Right hindlimb (tissue), 1 donor: ENCODE measurements at places on chromosomes 5 and 9.

DNA sequence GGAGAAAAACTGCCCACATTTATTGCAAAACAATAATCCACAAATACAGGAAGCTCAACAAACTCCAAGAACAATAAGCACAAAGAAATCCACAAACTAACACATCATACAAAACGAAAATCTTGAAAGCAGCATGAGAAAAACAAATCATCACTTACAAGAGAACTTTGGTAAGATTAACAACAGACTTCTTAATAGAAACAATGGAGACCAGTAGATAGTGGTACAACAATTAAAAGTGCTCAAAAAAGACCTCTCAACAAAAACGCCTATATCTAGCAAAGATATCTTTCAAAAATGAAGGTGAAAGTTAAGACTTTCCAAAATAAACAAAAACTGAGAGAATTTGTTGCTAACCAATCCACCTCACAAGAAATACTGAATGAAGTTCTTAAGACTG, 38.4 kb downstream of the CDKL3 start:
- no peak for DNase-seq

GRCh38 chr9:35161713-35162604, at the start of gene UNC13B:
TSS of gene UNC13B (plus strand) at chr9:35162009. CDS start at chr9:35162284, 275 bp downstream.
- peak; percentile 94 for DNase-seq

- DNase-seq = no peak
These were observed 583.0 kb upstream of the WWC1 start for GRCh38 chr5:167708449-167708848.

DNA sequence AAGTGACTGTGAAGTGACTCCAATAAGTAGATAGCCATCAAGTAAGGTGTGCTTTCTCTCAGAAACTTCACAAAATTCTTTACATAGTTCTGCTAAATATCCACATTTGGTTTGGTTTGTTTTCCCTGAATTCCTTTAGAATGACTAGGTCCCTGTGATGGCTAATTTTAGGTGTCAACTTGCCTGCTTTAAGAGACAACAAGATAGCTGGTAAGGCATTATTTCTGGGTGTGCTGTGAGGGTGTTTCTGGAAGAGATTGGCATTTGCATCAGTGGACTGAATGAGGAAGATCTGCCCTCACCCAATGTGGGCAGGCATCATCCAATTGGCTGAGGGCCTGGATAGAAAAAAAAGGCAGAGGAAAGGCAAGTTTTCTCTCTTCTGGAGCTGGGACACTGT, 8.3 kb upstream of the PTBP3 start:
- DNase-seq = no peak

- no peak for DNase-seq
These were observed 15.7 kb downstream of the BDP1 start for GRCh38 chr5:71471193-71471592.

DNA sequence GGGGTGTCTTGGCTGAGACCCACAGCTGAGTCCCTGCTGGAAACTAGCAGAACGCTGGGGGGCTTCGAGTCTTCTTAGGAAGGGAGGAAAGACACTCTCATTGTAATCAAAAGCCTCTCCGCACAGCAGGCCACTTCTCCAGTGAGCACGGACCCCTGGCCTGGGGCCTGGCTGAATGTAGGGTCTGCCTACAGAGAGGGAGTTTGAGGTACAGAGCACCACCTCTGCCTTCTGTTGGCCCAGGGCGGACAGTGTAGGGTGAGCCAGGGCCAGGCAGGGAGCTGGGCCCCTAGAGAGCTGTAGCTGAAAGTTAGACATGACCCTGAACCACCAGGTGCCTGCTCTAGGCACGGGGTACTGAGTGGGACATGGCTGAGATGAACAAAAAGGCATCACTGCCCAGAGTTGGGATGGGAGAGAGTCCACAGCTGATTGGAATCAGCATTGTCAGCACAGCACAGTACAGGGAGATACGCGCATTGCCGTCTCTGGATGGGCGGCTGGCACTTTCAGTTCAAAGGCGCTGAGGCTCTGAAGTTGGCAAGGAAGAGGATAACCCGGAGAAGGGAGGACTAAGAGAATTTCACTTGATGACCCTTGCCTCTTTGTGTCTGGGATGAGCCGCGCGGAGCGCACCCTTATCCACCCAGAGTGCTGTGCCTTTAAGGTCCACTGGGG, 363 bp upstream of the SLC25A48 start:
- DNase-seq = peak; percentile 13

DNA sequence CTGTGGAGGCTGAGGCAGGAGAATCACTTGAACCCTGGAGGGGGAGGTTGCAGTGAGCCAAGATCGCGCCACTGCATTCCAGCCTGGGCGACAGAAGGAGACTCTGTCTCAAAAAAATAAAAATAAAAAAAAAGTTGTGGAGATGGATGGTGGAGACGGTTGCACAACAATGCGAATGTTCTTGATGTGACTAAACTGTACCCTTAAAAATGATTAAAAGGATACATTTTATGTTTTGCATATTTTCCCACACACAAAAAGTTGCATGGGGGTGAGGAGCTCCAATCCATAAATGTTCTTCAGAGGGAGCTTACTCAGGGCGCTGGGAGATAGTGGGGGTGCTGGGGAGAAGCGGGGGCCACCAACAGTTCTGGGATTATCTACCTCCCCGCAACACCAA, 43.8 kb upstream of the CDKN2AIPNL start:
- no peak for DNase-seq

GRCh38 chr9:114299286-114300152, 23.4 kb upstream of the ORM1 start:
- no peak for DNase-seq

GRCh38 chr5:20055301-20055700, 67.3 kb upstream of the CDH18 start:
- no peak for DNase-seq

GRCh38 chr9:74942801-74943200, 9.9 kb downstream of the C9orf40 start:
- no peak for DNase-seq

GRCh38 chr5:53631251-53631650, 70.8 kb downstream of the NDUFS4 start:
- DNase-seq = no peak

GRCh38 chr9:126471084-126471624, 142.6 kb upstream of the LMX1B start:
- peak; percentile 69 for DNase-seq

DNA sequence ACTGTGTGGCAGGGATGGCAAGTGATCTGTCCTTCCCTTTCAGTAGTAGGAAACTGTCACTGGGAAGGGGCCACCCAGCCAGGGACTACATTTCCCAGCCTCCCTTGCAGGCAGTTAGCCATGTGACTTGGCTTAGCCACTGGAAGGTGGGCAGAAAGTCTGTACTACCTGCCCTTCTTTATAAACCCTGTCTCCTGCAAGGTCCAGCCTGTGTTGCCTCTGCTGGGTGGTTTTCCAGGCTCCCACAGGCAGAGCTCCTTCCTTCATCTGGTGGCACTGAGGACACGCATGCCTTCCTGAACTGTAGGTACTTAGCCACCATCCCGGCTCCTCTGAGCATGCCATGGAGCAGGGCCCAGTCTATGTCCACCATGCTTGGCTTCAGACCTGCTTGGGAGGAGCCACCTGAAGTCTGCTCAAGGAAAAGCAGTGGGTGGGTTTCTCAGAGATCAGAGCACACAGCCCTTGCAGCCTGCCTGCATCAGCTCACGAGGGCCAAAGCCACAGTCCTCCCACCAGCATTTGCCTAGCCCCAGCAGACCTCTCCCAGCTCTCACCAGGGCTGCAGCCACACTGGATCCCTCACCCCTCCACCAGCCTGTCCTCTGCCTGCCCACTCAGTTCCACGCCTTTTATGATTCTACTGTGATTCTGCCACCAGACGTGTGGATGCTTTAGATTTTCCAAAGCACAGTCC, 16.7 kb upstream of the SLC25A51 start:
- peak; percentile 32 for DNase-seq

- DNase-seq = no peak
These were observed 313.4 kb downstream of the CDH12 start for GRCh38 chr5:22539762-22540161.

- DNase-seq = peak; percentile 43
These were observed 37.7 kb upstream of the PAPPA start for GRCh38 chr9:116115761-116116353.

- DNase-seq = no peak
These were observed 82.5 kb downstream of the SPRY4 start for GRCh38 chr5:142242272-142242671.

DNA sequence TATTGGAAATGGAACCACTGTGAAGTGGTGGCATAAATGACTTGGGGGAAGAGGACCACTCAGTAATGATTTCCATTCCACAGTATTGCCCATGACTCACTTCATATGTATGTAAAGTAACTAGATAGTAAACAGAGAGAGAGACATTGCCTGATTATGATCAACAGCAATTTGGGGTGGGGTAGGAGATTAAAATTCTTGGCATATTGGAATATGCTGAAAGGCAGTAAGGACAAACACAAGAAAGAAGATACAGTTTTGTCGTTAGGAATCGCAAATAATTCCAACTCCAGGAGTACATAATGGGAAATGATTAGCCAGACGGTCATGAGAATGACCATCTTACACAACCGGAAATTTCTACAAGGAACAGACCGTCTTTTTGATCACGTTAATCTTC, 1.5 kb upstream of the HMGCS1 start:
- no peak for DNase-seq

DNA sequence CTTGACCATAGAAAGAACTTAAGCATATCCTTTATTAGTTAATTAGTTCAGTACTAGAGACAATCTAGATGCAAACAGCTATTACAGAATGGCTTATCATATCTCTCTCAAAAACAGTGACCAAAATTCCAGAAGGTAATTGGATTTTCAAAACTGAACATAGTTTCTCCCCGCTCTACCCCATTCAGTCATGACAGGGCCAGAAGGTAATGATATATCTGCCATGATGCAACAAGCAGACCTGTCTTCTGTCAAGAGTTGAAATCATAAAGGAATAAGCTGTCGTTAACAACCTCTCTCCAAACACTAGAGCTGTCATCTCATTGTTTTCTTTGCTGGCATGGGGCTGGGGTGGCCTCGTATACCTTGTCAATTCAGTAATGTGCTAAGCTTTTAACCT, 200.5 kb upstream of the POU5F2 start:
- DNase-seq = no peak

- no peak for DNase-seq
These were observed 86.0 kb downstream of the TARS1 start for GRCh38 chr5:33526755-33527154.

GRCh38 chr9:114804505-114804904, 1.3 kb downstream of the TNFSF15 start:
- DNase-seq = peak; percentile 56

GRCh38 chr9:117882171-117882570, 178.0 kb downstream of the TLR4 start:
- DNase-seq = no peak

DNA sequence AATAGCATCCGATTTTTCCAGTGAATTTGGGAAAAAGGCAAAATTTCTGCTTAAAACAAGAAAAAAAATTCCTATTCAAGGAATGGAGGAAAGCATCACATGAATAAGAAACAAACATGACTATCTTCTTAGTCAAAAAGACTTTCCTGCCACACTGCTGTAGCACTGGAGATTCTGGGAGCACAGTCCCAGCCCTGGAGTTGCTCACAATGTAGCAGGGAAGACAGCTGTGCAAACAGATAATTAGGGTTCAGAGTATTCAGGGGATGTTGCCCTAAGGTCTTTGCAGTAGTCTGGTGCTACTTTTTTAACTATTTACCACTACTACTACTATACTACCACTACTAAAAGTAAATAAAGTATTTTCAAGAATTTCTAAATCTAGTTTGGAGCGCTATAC, 86.5 kb downstream of the BNC2 start:
- DNase-seq = no peak

DNA sequence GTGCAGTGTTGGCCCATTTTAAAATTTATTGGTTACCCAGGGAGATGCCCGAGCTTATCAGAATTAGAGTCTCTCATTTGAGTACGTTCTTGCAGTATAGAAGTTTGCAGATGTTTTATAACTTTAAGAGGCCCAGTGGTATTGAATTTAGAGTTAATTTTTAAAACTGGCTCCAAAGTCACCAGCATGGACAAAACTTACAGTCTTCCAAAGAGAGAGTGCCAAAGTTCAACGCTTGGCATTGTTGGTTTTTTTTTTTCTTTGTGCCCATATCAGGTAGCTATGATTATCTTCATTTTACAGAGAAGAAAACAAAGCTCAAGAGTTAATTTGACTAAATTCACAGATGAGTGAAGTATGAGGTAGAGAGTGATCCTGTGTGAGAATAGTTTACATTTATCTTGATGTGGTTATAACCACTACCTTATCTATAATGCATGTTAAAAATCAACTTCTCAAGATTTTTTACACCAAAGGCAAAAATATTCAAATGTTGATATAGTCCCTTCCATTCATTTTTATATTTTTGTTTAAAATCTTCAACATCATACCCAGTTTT, 273.7 kb upstream of the DMRT1 start:
- DNase-seq = no peak

DNA sequence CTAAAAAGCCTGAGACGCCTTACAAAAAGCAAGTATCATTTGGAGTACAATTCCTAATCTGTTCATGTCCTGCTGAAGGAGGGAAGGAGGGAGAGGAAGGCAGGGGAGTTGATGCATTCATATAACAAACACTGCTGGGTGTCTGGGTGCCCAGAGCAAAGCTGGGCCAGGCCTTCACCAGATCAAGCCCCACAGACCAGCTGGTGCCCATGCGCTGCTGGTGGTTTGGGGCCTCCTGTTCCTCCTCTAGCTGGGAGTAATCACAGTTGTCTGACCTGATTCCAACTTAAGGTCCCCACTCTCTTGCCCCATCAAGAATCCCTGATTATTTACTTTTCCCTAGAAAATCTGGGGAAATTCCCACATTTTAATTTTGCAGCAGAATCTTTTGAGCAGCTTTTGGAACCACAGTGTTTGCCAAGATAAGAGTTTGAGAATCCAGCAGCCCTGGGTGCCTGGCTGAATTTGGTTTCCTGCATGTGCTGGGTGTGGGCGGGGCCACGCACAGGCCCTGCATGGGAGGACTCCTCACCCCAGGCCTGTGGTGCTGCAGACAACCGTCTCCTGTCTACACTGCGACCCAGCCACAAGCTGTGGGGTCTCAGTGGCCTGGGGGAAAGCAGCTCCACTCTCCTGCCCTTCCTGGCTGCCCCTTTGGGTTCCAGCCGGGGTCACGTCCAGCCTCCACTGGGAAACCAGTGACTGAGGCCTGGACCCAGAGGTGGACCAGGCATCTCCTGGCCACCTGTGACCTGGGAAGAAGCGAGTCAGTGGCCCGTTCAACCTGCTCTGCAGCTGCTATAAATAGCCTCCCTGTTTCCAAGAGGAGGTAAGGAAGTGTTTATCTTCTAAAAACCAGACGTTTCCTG, 47.5 kb downstream of the NEURL1B start:
- no peak for DNase-seq

DNA sequence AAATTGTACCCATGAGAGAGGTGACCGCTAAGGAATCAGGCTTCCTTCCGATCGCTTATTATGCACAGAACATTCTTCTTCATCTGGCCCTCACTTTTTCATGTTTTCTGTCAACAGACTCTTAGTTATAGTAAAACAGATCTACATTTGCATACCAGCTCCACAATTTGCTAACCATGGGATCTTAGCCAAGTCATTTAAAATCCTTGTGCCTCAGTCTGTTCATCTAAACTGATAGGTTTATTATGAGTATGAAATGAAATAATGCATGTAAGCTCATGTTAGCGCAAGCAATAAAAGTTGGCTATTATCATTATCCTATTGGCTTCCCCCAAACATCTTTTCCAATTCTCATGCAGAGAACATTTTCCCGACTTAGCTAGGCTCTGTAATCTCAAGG, 42.3 kb downstream of the FGF1 start:
- no peak for DNase-seq

- DNase-seq = no peak
These were observed 335.0 kb downstream of the ARRDC3 start for GRCh38 chr5:91048073-91048472.

GRCh38 chr5:137734962-137735554, 831 bp downstream of the KLHL3 start:
- DNase-seq = peak; percentile 53
